ENCODE measurements at places on chromosomes 7 and 10. TPM values are rescaled to one million over a fixed set of nuclear protein-coding genes. Genes with fewer than 3 reads are reported as not detected.

GRCh38 chr7:26102176-26102575, 49.8 kb upstream of the NFE2L3 start:
- DNase-seq, result no peak

DNA sequence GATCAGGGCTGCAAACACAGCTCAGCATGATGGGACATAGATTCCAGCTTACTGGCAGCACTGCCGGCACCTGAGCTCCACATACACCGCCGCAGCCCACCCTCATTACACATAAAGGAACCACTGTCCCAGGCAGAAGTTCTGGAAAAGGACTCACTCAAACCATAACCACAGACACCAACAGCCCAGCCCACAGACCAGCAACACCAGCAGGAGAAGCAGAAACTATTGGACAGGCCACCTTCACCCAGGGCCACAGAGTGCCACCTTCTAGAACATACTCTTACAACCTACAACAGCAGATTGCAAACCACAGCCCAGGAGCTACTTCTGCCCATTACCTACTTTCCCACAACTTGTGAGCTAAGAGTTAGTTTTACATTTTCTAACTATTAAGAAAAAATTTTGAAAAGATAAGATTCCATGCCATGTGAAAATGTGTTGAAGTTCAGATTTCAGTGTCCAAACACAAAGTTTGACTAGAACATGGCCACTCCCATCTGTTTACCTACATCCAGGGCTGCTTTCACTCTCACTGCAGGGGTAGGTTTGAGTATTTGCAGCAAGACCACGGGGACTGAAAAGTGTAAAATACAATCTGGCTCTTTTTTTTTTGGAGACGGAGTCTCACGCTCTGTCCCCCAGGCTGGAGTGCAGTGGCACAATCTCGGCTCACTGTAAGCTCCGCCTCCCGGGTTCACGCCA, 153.0 kb downstream of the TNS3 start:
- DNase-seq, result peak; percentile 63

- no peak for DNase-seq
These were observed 15.7 kb downstream of the TMEM72 start for GRCh38 chr10:44926751-44927351.

DNA sequence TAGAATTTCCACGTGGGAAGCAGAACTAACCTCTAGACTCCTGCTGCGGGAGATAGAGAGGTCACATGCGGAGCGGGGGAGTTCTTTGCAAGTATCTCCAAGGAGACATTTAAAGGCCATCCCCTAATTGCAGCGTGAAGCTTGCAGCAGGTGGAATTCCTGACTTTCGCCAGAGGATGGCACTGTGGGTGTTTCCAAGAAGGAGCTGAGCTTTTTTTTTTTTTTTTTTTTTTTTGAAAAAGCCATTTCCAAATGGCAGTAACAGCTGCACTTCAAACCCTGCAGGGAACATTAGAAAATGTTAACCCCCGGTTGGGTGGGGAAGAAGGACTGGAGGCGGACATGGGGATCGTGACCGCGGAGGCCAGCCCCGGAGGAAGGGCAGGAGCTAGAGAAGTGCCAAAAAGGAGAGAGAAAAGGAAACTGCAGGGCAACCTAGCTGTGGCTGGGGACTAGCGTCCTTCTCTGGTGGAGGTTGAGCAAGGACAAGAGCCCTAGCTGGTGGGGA, 487.7 kb downstream of the TYW1 start:
- DNase-seq, result no peak

ZNF107 gene
- total RNA-seq, result 1.9 TPM

PTN gene
- total RNA-seq, result 2.3 TPM

All from chondrocyte (in vitro differentiated cells).